Ammon's horn (tissue), 1 donor: ENCODE measurements at places on chromosomes 2 and 18.
A peak's percentile ranks its signal among the peaks of the same experiment; 100 is the strongest.

DNA sequence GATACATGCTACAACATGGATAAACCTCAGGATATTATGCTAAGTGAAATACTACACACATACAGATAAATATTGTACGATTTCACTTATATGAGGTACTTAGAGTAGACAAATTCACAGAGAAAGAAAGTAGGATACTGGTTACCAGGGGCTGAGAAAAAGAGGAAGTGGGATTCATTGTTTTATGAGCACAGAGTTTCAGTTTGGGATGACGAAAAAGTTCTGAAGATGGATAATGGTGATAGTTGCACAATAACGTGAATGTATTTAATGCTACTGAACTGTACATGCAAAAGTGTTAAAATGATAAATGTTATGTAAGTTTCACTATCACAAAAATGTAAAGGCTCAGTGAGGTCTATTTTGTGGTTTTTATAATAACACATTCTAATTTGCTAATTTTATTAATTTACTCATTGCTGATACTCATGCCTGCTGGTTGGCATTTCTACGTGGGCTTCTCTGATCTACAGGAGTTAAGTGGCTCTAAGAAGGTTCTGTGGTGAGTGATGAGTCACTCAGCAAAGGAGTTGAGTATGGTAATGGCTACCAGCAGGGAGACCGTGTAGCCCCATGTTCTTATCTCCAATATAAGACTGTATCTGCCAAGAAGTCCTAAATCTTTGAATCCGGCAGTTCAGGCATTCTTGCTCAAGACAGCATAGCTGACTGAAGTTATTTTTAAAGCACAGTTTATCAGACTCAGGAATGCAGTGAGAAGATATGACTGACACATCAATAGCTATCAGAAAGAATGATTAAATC is 41.1 kb downstream of the UPP2 start:
- no peak for DNase-seq

DNA sequence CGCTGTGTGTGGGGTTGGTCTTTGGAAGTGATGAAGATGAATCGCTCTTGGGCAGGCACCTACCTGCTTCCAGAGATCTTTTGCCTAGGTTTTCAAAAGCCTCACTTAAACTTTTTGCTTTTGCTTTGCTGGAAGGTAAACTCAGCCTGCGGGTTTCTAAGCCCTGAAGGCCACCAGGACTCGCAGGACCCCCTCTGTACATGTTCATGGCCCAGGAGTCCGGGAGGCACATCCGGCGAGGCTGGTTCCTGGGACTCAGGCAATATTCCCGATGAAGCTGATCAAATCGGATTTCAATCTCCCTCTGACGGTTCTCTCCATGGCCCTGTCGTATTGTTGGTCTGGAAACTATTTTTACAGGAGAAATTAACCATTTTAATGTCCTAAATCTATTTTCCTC is 13.2 kb downstream of the HJURP start:
- DNase-seq: no peak

DNA sequence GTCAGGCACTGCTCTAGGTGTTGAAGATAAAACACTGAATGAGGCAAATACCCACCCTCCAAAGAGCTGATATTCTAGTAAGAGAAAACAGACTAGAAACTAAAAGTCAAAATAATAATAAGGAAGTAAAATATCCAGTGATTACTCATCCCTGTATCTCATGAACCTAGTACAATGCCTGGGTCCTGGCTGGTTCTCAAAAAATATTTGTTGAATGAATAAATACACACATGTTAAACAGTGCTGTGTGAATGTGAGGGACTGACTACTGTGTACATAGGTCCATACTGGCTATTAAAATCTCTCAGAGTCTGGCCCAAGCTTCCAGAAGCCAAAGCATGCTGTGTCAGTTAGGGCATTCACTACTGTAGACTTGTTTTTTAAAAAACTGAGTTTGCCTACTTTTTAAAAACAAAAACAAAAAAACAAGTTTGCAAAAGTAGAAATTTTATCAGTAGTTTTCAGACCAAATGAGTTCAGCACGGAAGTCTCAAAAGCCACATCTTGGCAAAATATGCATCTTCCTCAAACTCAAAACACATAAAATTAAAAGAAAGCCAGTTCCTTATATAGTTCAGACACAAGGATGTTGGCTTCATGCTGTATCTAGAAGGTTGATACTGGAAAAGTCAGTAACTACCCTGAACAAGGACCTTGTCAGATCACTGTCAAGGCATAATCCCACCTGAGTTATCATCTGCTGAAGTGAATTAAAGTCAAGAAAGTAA is 136.2 kb downstream of the THADA start:
- DNase-seq: no peak

DNA sequence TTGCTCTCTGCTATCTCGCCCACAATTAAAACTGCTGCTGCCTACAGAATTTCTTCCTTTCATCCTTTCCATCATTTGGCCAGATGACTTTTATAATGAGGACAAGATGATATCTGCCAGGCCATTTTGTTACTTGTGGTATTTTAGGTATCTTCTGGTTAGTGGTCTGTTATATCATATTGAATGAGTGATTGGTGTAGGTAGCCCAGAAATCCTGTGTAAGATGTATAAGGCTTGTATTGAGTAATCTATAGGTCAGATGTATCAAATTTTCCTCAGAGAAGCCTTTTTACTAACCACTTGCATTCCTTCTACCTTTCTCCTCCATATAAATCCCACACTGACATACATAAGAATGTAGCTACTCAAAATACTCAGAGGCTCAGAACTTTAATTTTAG is 118.3 kb downstream of the UBR3 start:
- no peak for DNase-seq

- DNase-seq: no peak
Observed at GRCh38 chr2:62379566-62379965, 126.4 kb downstream of the TMEM17 start.

DNA sequence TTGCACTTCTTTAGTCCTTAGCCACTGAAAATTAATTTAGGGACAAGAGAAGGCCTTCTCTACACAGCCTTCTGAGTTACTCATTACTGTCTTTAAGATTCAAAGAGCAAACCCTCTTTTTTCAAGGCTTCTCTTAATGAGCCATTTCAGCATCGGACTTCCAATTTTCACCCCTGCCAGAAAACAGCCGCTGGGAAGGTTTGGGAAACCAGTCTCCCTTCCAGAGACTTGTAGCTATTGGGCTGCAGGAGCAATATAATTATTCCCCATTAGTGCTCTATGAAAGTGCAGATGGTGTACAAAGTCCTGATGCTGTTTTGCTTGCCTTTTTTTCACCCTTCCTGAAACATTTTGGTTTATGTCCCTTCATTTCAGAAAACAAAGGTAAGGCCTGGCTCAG is 79.3 kb downstream of the GPR39 start:
- DNase-seq: no peak

DNA sequence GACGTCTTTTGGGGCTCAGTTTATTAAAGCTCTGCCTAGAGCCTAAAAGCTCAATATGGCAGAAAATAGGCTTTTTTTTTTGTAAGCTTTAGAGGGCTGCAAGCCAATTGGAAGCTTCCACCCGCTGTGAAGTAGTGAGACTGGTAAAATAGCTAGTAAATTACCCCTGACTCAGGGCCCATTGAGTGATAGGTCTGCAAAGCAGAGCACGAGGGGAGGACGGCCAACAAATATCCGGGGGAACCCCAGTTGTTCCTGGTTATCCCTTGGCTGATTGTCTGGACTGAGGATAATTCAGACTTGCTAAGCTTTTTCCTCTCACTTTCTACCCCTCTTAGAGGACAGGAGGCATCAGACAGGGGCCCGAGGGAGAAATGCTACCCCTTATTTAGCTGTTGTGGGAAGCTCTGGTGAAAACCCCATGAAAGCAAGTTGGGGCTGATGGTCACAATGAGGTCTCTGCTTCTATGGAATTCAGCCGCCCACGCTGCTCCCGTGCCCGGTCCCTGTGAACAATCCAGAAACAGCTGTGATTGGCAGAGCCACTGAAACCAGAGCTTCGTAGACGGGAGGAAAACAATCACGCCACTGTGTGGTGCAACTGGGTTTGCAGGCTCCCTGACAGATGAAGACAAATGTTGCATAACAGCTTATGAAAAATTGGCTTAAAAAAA is 141.9 kb upstream of the LGALSL start:
- DNase-seq: peak; percentile 94

GRCh38 chr18:44912740-44913478 is 232.2 kb downstream of the SETBP1 start:
- no peak for DNase-seq

DNA sequence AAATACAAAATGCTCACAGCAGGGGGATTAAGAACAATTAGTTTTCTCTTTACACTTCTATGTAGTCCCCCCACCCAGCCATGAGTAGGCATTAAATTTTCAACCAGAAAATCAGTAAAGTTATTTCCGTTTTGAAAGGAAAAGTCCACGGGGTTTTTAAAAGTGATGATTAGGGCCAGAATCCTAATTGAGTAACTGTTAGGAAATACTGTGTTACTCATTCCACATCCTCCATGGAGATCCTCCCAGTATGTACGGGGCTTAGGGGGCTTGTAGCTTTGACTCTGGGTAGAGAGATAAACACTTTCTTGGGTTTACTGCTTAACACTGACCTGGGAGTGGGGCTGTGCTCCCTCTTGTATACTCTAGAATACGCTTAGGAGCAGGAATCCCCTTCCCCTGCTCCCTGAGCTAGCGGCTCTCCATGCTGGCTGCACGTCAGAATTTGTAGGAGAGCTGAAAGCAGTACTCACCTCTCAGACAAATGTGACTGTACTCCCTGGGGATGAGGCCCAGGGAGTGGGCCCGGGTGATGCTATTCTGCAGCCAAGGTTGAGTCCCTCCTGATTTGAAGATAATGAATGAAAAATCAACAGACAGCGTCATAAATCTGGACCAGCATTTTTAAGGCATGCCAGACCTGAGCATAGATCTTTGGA is 100.5 kb downstream of the SLC4A3 start:
- no peak for DNase-seq

- DNase-seq: no peak
Observed at GRCh38 chr2:127275789-127276188, 18.2 kb downstream of the ERCC3 start.

- DNase-seq: no peak
Observed at GRCh38 chr2:120797421-120798221, 62.0 kb downstream of the GLI2 start.

DNA sequence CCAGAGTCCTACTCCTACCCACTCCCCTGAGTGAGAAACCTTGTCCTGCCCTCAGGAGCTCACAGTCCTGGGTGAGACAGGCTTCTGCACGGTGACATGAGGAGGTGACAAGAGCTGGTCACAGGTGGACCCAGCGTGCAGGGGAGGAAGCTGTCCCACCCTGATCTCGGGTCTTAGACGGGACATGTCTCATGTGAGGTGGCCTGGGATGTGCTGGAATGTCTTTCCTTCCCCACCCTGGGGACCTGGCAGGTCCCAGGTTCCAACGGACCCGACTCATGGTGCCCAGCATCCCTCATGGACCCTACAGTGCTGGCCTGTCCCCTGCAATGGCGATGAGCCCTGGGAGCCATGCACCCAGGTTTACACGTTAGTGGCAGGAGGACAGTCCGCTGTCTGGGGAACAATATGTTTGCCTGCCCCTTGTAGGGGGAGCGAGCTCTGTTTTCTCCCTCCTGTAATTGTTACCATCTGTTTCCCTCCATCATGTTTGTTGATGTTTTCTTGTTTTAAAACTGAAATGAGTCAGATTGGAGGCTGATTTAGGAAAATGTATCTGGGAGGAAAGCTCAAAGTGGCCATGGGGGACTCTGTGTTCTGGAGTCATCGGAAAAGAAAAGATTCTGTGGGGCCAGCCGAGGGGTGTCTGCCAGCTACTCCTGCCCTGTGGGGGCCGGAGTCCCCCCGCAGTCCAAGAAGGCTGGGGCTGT is 238.1 kb downstream of the KLHL29 start:
- no peak for DNase-seq

GRCh38 chr2:118498943-118499342 is 348.5 kb downstream of the EN1 start:
- no peak for DNase-seq

DNA sequence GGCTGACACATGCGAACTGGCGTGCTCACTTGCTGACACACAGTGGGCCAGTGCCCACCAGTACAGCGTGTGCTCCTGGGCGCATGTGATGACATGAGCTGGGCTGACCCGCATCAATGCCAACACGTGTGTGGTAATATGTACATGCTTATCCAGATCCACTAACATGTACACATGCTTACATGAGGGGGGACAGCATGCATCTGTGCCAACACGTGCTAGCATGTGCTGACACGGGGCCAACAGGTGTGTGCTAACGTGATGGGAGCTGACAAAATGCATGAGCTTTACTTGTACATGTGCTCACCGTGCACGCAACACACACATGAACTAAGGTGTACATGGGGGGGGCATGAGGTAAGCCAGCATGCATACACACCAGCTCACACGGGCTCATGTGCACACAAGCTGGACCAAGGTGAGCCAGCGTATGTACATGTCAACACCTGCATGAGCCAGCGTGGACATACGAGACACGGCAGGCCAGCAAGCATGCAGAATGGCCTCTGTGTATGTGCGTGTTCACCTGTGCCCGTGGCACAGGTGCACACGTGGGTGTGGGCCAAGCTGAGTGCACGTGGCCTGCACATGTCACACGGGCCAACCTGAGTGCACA is 28.5 kb downstream of the GPC1 start:
- DNase-seq: no peak

DNA sequence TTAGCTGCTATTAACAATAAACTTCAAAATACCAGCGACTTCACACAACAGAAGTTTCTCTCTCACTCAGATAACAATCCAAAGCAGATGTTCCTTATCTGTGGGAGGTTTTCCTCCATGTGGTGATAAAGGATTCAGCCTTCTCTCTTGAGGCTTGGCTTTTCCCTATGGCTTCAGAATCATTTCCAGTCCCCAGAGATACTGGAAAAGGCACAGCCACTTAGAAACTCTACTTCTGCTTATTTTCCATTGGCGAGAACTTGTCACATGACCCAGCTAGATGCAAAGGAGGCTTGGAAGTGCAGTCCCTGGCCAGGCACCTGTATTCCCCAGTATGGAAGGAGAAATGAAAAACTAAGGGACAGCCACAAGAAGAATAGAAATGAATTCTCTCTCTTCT is 344.8 kb downstream of the MTX2 start:
- DNase-seq: no peak

DNA sequence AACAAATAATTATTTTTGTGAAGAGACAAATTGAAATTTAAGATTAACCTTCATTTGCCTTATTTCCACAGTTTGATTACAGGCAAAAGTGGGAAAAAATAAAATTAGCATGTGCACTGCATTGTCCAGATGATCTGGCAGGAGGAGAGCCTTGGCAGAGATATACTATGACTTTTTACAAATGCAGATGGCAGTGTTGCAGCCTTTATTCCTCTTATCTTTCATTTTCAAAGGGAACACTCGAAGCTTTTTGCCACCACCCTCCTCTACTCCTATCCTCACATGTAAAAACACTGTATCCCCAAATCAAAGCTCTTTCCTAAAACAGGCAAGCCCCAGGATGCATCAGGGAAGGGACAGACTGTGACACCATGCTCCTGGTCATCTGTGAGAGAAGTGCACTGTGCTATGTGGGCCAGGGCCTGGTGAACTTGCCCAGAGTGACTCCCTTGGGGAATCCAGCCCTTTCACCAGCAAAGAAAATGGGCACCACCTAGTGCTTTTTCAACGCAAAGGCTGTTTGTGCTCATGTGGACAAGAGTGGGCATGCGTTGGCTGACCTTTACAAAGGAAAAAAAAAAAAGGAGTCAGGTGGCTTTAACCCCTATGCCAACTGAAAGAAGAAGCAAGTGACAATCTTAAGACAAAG is 74.7 kb upstream of the ETAA1 start:
- DNase-seq: peak; percentile 43
